ENCODE measurements at places on chromosomes 11 and 22. TPM values are rescaled to one million over a fixed set of nuclear protein-coding genes. Genes with fewer than 3 reads are reported as not detected.

SLC25A1 gene
- 152 TPM for total RNA-seq

SCN2B gene
- 0.24 TPM for total RNA-seq

INS gene
- not detected for total RNA-seq

CFAP300 gene
- 8.7 TPM for total RNA-seq

OR51B5 gene
- not detected for total RNA-seq

All from tracheal epithelial cell (primary cell).